ENCODE measurements at places on chromosomes 3 and 15.

DNA sequence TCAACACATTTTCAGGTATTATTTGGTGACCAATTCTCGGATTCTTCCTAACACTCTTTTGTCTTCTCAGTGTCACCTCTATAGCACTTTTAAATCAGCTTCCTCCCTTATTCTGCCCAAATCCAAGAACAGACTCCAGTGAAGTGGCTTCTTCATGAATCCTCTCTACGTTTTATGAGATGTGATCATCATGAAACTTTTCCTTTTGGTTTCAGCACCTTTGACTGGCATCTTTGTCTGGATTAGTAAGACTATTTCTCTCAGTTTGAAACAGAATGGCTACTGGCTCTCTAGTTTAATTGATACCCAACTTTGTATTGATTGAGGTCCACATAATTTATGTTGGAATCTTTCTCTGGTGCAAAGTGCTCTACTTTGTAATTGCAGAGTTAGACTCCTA, 45.6 kb downstream of the CMC1 start:
- no peak for DNase-seq

GRCh38 chr15:55403531-55403930, 4.6 kb downstream of the CCPG1 start:
- no peak for DNase-seq

DNA sequence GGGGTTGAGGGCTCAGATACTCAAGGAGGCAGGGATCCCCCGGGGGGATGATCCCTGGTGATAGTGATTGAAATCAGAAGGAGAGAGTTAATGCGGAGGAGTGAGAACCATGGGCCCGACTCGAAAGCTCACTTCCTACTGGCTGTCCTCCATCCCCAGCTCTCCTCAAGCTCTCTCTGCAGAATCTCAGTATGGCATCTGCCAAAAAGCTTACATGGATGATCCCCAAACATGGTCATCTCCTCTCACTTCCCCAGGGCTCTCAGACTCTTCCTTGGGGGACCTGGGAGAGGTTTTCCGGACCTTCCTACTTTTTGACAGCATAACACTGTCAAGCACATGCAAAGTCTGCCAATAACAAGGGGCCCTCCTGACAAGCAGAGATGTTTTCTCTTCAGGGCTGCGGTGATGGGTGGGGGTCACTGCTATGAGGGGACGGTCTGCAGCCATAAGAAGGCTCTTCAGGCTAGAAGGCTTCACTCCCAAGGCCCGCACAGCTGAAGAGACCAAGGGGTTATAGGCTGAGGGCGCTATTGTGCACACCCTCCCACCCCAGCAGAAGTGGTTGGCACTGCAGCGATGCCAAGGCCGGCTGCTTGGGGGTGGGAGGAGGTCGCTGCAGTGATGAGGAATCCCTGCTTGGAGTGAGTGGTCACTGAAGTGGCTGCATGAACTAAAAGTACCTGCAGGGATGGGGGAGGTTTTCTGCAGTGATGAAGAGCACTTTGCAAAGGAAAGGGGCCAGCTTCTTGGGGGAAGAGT, 828 bp upstream of the VWA5B2 start:
- DNase-seq = no peak

DNA sequence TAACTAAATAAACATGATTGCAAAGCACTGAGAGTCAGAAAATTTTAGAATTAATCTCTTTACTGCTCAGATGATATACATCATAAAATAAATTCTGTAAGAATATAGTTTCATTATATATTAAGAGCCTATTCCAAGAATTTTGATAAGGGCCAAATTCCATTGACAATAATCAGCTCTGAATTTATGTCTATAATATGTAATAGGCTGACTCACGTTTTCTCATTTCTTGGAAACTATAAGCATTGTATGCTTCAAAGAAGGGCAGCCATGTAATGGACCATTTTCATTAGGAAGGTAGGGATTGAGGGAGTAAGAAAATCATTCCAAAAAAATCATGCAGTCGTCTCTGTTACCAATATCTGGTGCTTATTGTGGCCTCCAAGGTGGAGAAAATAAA, 315.9 kb downstream of the ZIC4 start:
- no peak for DNase-seq

GRCh38 chr3:189298469-189299375, 127.0 kb downstream of the TPRG1 start:
- no peak for DNase-seq

GRCh38 chr15:94353488-94353820, 122.1 kb downstream of the MCTP2 start:
- DNase-seq = no peak

GRCh38 chr3:160447544-160447943, 2.0 kb downstream of the TRIM59 start:
- DNase-seq = no peak

GRCh38 chr3:50217681-50218080, 12.6 kb downstream of the SLC38A3 start:
- no peak for DNase-seq

GRCh38 chr3:183099838-183100204, 525 bp upstream of the MCCC1 start:
- DNase-seq = no peak

- DNase-seq = no peak
Measured at GRCh38 chr15:74519311-74519710, 21.7 kb upstream of the ARID3B start.

- no peak for DNase-seq
Measured at GRCh38 chr15:68405378-68406250, 26.3 kb downstream of the ITGA11 start.

- DNase-seq = no peak
Measured at GRCh38 chr15:86489981-86490380, 410.3 kb downstream of the AGBL1 start.

Data from midbrain (tissue), 1 donor.